ENCODE measurements at places on chromosomes 6 and 20.

DNA sequence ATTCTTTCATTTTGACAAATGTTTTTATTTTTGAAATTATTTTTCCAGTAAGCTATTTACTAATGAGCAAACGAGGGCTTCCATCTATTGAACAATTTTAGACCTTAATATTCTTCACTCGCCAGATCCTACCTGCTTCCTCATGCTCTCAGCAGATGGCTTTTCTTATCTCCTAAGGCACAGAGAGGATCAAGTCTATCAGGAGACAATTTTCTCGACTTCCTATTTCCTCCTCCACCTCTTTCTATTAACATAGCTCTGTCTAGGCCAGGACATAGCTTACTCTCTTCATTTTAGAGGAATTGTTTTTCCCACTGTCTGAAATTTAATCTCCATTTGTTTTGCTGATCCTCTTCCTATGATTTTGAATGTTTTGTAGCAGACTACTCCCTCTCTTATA, 87.0 kb upstream of the MAN1A1 start:
- DNase-seq: no peak

DNA sequence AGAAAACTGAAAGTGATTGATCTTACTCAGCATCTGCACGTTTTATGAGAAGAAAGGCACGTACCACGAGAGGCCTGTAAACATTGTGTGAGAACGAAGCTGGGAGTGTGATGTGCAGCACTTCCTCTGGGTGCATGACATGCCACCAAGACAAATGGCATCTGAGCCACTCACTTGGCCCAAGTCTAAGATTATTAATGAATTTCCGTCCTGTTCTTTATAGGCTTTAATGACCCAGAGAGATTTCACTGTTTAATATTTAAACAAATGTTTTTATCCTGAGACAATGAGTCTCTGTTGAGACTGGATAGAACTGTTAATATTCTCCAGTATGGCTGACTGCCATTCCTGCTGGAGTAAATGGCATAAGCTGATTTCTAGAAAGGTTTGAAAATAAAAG, 172.6 kb upstream of the PHACTR1 start:
- DNase-seq: no peak

DNA sequence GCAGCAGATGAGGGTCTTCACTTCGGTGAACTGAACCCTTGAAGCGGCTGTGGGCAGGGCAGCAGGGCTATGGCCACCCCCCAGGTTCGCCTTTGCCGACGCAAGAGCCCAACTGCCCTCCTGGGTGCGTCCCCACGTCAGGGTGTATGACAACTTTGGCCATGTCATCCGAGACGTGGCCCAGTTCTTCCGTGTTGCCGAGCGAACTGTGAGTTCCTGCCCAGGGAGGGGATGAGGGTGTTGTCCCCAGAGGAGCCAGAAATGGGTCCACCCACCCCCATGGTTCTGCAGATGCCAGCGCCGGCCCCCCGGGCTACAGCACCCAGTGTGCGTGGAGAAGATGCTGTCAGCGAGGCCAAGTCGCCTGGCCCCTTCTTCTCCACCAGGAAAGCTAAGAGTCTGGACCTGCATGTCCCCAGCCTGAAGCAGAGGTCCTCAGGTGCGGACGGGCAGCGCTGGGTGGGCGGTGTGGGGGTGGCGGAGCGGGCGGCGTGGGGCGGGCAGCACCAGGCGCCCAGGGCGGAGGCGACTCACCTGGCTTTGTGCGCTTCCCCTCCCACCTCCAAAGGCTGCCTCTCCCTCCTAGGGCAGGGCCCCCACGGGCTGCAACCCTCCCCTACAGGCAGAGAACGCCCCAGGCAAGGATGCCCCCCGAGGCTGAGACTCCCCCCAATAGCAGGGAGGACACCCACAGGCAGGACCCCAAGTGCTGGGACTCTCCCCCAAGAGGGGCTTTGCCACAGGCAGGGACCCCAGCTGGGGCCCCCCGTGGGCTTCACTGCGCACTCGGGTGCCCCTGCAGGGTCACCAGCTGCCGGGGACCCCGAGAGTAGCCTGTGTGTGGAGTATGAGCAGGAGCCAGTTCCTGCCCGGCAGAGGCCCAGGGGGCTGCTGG, 6.2 kb upstream of the TNFRSF6B start:
- DNase-seq: no peak

- DNase-seq: peak; percentile 56
Measured at GRCh38 chr6:52399511-52400312, 20.4 kb upstream of the EFHC1 start.

- no peak for DNase-seq
Measured at GRCh38 chr20:50092436-50092835, 20.5 kb downstream of the UBE2V1 start.

DNA sequence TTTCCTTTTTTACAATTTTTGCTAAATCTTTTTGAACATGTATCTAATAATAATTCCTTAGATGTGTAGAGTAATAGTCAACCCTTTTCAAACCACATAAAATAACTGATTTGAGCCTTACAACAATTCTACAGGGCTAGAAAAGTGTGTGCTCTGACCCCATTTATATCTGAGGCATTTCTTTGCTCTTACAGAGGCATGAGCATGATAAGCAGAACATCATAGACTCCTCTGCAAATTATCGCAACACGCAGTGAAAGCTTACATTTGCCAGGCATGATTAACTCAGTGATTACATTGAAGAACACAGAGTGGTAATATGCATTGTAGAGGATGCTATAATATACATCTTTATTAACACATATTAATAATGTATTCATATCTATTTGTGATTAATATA, 120.4 kb downstream of the SIM1 start:
- DNase-seq: peak; percentile 40

DNA sequence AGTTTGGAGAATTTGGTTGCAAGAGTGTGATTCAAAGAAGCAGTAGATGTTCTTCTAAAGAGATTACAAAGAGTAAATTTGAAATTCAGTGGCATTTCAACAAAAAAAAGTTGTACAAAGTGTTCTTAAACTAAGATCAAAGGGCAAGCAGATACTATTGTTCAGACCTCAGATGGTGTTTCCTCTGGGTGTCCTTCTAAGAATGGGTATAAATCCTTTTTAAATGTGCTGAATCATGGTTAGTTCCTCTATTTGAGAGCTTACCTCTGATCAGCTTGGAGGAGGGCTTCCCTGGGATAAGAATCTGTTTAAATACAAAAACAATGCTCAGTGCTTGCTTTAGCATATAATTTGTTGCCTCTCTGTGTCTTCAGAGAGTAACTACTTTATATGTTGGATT, 6.3 kb downstream of the BMP6 start:
- no peak for DNase-seq

- DNase-seq: peak; percentile 34
Measured at GRCh38 chr6:67640484-67640883, 994.6 kb upstream of the ADGRB3 start.

- no peak for DNase-seq
Measured at GRCh38 chr20:48821261-48821920, 6.4 kb downstream of the PREX1 start.

GRCh38 chr6:170039156-170040114, 251.4 kb downstream of the DLL1 start:
- DNase-seq: no peak

GRCh38 chr6:89575562-89575960, 63.0 kb downstream of the LYRM2 start:
- peak; percentile 48 for DNase-seq

- DNase-seq: no peak
Measured at GRCh38 chr6:30743099-30744053, 889 bp upstream of the FLOT1 start.

DNA sequence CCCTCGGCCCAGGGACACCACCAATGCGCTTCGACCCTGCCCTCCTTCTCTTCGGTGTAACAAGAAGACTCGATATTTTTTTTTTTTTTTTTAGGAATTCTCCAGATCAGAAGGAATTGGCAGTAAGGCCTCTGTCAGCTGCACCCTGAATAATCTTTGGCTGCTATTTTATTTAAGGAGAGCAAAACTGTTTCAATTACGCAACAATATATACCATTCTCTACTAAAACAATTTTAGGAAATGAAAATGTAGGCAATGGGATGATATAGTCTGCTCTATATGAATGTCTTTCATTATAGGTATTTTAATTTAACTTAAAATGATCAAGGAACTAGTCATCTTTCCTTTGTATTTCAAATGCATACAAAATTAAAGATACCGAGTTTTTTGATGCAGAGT, 13.3 kb downstream of the ZCCHC3 start:
- no peak for DNase-seq

GRCh38 chr6:5713519-5713918, 293.2 kb downstream of the NRN1 start:
- no peak for DNase-seq

DNA sequence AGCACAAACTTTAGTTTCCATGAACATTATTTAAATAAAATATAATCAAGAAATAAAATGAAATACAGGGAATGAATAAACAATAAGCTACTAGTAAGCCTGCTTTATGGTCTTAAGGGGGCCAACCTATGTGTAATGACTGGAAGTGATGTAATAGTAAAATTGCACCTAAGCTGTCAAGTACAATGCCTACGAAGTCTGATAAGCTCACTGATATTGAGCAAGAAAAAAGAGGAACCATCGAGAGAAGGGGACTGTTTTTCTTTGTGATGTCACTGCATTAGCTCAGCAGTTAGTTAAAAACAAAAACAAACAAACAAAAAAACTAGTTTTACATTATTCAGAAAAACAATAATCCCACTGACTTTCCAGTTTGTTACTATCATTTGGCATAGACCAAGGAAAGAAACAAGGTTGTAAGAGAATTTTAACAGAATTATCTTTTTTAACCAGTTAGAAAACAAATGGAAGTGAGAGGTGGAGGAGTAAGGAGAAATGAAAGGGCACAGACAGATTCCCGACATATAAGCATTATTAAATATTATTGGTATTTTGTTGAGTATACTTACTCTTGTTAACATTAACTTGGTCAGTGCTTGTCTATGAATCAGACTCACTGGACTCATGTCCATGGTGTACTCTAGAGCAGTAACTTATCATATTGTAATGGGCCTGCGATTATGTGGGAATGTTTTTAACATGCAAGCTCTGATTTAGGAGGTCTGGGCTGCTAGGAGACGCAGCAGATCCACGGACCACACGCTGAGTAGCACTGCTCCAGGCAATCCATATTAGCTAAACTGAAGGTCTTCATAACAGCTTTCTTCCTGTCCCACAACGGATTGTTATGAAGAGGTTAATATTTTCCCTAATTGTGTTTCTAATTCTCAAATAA, 99.6 kb upstream of the HMGCLL1 start:
- peak; percentile 8 for DNase-seq

DNA sequence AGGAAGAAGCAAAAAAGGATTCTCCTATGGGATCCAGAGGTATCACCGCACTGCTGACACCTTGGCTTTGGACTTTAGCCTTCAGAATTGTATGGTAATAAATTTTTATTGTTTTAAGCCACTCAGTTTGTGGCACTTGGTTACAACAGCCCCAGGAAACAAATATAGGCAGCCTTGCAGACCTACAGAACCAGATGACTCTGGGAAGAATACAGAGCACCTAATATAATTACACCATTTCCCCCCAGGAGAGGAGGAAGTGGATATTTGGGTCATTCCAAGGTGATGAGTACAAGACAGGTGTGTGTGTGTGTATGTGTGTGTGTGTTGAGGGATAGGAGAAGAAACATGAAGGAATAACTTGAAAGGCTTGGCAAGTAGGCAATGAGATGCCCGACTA, 84.2 kb upstream of the ENPP5 start:
- DNase-seq: no peak

Data from fibroblast of skin of back (primary cell).